ENCODE measurements at places on chromosomes 2 and 18.

DNA sequence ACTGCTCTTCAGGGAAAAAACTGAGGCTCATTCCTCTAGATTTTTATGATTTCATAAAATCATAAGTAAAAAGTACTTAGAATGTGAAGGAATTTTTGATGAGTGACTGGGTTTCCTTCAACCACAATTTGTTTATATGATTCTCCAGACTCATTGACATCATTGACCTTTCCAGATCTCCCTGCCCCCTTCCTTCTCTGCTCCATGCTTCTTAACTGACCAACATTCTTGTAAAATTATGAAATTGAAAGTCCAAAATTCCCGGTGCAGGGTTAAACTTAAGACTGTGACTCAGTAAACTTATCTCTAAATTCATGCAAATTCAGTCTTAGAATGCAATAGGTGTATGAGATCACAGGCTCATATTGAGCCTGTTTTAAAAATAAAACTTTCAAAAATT lies 648.9 kb downstream of the TDRD15 start:
- peak; percentile 96 for DNase-seq

DNA sequence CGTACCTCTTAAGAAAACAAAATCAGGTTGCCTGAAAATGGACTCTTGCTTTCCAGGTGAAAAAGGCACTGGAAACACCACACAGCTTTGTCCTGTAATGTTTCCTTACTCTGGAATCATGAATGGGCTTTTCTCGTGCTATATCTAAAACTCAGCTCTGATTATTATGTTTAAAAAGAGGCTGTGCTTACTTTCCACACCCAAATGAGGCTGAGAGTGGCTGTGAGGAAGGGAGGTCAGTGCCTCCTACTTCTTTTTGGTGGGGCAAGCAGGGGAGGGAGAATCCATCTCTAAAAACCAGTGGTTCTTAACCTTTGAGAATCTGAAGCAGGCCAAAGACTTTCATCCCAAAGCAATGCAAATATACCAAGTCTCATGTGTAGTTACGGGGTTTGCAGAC lies 148.6 kb downstream of the FAM210A start:
- no peak for DNase-seq

DNA sequence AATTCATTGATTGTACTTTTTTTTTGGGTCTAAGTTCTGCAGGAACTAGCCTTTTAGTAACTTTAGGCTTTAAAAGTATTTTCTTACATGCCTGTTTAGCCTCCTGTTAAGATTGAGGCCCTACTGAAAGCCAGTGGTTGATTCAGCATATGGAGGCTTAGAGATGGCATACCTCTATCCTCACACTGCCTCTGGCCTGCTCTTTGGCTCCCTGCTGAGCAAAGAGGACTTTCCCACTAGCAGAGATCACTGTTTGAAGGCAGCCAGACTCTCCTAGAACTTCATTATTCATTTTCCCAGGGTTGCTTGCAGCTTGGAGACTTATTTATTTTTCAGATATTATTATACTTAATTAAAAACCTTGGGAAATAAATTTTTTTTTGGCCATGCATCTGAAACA lies 405.6 kb upstream of the MEX3C start:
- no peak for DNase-seq

- peak; percentile 39 for DNase-seq
These were observed 132.8 kb upstream of the PDE1A start for GRCh38 chr2:182559623-182560022.

DNA sequence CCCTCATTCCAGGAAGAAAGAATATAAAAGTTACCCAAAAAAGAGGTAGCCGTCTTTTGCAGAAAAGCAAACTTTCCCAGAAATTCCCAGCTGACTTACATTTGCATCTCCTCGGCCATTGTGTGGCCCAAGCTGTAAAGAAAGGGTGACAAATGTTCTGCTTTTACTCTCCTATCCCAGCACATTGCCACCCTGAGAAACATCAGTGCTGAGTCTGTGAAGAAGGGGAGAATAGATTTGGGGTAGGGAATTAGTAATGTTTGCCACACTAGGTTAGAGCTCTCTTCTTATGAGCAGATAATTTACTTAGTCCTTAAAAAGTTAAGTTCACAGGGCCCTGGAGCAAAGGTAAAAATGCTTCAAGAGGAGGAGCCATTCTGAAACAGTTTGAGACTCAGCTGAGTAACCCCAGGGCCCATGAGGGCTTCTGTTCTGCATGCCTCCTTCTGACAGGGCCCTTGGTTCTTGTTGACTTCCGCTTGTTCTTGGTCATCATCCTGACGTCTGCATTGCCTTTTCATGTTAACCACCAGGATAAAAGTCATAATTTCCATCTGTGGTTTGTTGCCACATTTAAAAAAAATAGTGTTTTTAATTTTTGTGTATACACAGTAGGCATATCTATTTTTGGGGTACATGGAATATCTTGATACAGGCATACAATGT lies 550.7 kb downstream of the RNF144A start:
- DNase-seq: no peak

DNA sequence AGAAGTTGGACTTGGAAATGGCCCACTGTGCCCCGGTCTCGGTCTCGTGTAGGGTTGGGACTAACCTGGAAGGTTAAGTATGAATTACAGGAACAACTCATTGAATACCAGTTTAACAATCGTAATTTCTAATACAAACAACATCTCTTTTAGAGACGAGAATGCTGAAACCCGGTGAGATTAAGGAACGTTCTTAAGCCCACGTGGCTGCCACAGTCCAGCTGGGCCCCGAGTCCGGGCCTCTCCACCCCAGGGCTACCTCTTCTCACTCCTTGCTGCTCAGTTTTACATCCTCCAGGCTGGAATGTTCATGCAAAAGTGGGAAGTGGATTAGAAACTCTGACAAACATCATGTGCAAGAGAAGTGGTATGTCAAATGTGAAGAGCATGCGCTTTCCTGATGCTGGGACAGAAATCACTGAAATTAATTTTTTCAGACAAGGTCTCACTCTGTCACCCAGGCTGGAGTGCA lies 29.4 kb downstream of the NGEF start:
- DNase-seq: no peak

DNA sequence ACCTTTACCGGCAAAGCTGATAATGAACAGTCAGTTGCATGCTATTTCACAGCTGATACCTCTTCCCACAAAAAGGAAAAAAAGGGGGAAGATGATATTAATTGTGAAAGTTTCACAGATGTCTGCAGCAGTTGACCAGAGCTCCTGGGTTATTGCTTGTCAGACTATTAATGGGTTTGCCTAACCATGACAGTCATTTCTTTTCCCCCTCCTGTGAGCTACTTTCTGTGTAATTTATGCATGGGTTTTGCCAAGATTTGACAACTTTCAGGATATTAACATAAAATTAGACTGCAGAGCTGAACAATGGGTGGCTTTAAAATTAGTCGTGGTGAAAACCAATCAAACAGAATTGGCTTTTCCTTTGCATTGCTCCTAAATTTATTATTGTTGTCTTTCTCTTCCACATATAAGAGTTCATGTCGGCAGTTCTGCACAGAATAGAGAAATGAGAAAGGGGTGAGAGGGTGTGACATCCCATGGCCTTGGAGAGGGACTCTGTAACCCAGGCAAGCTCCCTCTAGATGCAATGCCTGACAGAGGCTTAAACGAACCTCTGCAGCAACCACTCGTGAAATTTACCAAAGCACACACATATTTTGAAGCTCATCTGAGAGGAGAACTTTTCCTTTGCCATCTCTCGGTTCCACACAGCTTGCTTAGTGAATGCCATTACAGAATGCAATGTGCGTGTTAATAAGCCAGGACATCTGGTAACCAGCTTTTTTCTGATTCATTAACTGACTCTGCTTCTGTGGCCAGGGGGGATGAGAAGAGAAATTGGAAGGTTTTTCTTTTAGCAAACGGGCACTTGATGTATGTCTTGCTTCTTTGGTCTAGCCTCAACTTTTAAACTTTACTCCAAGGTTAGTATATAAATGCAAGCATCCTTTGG lies 82.2 kb upstream of the ITGA4 start:
- peak; percentile 69 for DNase-seq

DNA sequence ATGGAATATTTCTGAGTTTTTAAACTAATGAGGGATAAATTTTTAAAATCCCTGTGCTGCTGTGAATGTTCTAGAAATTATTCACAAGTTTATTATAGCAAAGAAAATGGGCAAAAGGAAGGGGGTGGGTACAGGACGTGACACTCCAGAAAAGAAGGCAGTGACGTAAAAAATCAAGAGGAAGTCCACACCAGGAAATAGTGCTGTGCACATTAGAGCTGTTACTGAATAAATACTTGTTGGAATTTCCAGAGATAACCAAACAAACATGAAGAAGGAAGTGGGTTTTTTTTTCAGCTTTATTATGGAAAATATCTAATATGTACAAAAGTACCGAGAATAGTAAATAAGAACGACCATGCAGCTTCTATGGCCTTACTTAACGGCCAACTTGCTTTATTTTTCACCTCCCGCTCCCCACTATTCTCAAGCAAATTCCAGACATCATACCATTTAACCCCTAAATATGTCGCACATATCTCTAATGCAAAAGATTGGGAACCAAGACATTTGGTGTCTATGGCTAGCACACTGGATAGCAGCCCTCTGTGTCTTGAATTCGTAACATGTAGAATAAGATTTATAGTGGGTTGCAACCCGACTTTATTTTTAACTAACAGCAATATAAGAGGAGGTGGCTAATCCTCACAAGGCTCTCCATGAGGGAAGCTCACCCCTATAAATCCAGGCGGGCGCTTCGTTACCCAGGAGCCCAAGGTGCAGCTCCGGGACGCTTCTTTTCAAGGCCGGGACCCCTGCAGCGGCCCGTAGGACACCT lies 580 bp upstream of the NDUFV2 start:
- DNase-seq: peak; percentile 80

GRCh38 chr2:235495373-235496238 lies 1.8 kb downstream of the AGAP1 start:
- peak; percentile 28 for DNase-seq

Data from EL (cell line).